Tongue (tissue), 3 donors: ENCODE measurements at places on chromosomes 11 and 22.

DNA sequence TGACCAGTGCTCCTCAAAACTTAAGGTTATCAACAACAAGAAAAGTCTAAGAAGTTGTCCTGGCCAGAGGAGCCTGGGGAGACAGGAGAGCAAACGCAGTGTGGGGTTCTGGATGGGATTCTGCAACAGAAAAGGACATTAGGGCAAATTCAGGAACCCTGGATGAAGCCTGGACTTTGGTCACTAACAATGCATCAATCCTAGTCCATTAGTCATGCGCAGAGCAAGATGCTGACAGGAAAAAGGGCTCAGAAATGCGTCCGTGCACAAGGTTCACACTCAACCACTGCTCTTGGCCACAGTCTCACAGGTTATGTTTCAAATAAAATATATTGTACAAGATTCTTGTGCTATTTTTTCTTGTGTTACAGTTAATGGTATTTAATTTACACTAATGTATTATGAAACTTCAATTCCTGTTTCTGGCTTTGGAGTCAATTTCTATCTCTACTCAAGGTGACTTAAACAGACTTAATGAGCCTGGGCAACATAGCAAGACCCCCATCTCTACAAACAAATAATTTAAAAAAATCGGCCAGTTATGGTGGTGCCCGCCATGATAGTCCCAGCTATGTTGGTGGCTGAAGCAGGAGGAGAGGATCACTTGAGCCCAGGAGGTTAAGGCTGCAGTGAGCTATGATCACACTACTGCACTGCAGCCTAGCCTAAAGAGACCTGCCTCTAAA, 13.6 kb downstream of the GNB1L start:
- no peak for DNase-seq

- DNase-seq = no peak
These were observed 22.9 kb downstream of the FLI1 start for GRCh38 chr11:128716661-128717210.

DNA sequence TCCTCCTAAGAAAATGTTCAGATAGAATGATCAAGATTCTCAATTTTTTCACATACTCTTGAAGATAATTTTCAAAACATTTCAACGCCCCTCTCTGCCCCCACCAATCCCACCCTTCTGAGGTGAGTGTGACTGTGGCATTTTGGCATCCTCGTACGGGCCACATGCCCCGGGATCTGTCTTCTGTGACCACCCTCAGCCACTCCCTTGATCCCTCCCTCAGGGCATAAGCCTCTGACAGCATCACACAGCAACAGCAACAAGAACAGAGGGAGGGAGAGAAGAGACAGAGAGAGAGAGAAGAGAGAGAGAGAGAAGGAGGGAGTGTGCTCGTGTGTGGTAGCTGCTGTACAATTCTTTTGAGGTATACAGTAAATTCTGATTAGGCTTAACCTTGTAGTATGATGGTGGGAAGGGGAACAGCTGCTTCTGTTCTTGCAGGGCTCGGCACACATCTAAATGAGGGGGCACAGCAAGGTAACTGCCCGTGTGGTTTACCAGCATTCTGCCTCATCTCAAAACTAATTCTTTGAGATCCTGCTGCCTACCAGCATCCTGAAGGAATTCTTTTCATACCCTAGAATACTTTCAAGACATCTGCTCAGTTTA, 21.4 kb downstream of the SCUBE2 start:
- DNase-seq = no peak

GRCh38 chr22:37428649-37429586, 1.6 kb upstream of the ELFN2 start:
- peak; percentile 83 for DNase-seq

GRCh38 chr11:127859941-127860354, 727.4 kb downstream of the ETS1 start:
- no peak for DNase-seq

DNA sequence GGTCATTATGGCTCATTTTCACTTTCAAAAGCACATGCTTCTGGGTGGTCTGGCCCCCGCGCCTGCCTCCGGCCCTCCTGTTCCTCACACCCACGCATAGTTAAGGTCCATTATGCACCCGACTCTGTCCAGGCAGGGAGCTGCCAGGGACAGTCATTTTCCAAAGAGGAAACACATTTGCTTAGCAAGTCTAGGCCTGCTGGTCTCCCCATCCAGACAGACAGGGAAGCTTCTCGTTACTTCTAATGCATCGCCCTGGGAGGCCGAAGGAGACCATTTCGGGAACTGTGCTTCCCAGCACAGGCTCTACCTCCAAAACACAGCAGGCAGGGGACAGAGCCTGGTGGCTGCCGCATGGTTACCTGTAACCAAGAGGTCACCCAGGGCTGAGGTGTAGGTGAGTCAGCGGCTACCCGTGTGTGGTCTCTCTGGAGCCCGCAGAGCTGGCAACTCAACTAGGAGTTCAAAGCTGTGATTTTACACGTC, 87.1 kb upstream of the SHANK2 start:
- no peak for DNase-seq

- DNase-seq = no peak
These were observed 1067.8 kb downstream of the LRRC4C start for GRCh38 chr11:40391679-40392078.

- DNase-seq = peak; percentile 25
These were observed 187.3 kb upstream of the B3GAT1 start for GRCh38 chr11:134599299-134599771.

DNA sequence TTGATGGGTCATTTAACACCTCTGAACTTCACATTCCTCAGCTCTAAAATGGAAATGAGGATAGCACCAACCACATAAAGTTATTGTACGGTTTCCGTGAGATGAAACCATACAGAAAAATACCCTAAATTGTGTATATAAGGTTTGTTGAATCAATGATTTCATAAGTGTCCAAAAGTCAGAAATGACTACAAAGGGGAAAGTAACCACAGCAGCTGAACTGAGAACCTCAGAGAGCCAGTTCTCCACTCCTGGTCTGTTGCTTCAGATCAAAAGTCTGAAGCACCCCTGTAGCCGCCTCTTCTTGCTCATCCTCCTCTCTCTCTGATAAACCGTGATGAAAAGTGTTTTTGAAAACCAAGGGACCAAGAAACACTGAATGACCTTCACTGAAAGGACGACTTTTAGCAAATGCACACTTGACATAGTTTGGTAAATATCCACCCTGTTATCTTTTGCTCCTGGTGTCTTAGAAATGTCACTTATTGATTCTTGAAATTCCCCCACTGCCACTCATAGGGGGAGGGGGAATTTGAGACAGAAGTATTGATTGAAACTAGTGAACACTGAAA, 194.5 kb downstream of the NAV2 start:
- no peak for DNase-seq

- no peak for DNase-seq
These were observed 35.4 kb downstream of the SDHD start for GRCh38 chr11:112121981-112122615.

DNA sequence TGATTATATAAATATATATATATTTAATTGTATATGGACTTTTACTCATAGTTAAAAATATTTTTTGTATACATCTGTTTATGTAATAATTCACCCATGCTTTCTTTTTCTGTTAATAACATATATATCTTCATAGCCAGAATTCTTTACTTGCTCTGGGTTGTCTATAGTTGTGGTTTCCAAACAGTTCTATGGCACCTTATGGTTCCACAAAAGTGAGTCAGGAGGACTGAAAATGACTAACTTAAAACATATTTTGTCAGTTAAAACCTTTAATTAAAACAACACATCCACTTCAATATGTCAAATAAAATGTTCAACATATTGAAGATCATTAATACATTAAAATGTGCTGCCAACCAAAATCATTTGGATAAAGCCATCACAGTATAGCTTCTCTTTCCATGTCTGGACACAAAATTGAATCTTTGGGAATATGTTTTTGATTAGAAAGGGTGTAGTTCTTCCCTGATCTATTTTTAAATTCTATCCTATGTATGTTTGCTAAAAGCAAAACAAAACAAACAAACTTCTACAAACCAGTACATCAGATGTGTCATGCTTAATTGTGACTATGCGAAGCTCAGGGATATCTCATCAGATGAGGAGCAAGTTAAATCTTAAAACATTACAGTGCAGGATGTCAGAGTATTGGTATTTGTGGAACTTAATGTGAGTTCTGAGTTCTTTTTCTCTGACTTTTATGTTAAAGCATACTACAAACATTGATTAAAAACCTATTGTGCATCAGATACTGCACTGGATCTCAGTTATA, 1488.4 kb upstream of the TENM4 start:
- no peak for DNase-seq

GRCh38 chr11:6415797-6416196, 3.1 kb downstream of the APBB1 start:
- DNase-seq = no peak

- DNase-seq = no peak
These were observed 21.3 kb downstream of the IZUMO1R start for GRCh38 chr11:94325681-94326080.

DNA sequence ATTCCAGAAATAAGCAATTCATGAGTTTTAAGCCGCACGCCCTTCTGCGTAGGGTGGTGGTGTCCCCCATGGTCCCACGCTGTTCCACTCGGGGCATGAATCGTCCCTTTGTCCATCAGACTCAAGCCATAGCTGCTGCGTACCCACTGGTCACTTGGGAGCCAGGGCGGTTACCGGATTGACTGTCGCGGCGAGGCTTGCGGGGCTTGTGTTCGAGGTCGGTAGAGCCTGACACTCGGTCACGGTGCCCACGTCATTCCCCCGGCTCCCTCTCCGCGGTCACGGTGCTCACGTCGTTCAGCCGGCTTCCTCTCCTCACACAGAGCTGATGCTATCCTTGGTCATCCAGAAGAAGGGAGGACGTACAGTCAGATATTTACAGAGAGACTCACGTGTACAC, 1227.0 kb downstream of the BRD1 start:
- DNase-seq = no peak

DNA sequence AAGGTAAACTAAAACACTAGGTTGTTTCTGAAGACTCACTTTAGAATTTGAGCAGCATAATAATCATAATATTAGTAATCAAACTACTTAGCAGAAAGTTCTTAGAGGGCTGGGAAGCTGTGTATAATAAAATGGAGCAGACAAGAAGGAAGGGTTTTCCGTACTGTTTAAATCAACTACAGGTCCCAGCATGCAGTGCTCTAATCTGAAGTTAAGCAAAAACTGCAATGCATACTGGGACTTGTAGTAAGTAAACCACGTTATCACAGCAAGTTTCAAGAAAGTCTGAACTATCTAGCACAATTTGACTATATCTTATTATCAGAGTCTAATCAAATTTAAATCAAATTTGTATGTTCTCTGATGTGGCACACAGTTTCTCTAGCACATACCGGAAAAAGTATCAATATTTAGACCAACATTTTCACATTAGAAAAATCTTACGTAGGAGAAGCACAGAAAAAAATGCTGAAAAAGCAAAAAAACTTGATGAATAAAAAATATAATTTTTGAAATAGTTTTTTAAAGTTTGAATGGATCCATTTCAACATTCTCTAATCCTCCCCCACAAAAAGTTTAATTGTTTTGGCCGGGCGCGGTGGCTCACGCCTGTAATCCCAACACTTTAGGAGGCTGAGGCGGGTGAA, 8.2 kb downstream of the PHF21A start:
- peak; percentile 79 for DNase-seq

- DNase-seq = no peak
These were observed 80.9 kb downstream of the FAM76B start for GRCh38 chr11:95708681-95709080.

DNA sequence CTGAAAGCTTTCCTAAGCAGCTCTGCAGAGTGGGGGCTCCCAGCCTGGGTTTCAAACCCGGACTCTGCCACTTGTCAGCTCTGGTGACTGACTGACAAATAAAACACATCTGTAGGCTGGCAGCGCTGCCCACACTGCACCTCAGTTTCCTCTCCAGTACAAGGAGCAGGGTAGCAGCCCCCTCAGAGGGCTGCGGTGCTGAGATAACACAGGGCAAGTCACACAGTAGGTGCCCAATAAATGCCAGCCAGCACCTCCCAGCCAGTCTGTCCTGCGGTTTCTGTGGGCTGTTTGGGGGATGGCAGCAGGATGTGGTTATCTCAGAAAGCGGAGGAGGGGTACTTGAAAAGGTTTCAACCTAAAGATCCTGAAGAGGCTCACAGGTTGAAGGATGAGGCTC, 1.5 kb downstream of the SYT12 start:
- DNase-seq = no peak

- DNase-seq = peak; percentile 69
These were observed 2.1 kb downstream of the MED15 start for GRCh38 chr22:20509344-20510047.

GRCh38 chr11:20049231-20049630, 111.0 kb downstream of the DBX1 start:
- DNase-seq = no peak
